ENCODE measurements at places on chromosomes 2 and 18.

DNA sequence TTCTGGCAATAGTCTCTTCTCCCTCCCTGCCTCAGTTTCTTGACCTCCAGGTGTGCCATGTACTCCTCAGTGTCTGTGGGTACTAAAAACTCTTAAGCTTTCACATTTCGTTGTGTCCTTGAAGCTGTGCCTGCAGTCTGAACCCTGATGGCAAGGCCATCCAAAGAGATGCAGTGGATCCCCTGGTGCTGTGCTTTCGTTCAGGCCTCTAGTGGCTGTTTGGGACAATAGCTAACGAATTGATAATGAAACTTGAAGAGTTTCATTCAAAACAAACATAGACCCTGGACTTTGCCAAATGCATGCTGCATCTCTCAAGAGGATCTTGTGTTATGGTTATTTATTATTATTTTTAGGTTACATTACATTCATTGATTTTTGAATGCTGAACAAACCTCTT lies 523.1 kb upstream of the FSIP2 start:
- no peak for DNase-seq

GRCh38 chr2:100957996-100958653 lies 44.0 kb upstream of the RPL31 start:
- DNase-seq: no peak

DNA sequence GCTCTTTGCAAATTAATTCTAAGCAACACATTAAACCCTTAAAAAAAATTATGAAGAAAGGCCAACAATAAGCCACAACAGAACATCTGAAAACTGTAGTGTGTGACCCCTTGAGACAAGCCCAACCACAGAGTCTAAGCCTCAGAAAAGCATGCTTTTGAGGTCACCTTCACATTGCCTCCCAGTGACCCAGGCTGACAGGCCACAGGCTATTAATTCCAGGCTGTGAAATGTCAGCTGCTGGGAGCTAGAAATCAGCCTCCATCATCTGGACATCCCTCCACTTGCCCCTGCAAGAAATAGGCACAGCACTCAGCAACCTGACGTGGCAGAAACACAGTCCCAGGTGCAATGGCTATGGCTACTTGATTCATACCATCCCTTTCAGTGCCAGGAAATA lies 179.4 kb upstream of the ZFP36L2 start:
- no peak for DNase-seq

- DNase-seq: no peak
These were observed 26.9 kb upstream of the CABYR start for GRCh38 chr18:24111936-24112335.

DNA sequence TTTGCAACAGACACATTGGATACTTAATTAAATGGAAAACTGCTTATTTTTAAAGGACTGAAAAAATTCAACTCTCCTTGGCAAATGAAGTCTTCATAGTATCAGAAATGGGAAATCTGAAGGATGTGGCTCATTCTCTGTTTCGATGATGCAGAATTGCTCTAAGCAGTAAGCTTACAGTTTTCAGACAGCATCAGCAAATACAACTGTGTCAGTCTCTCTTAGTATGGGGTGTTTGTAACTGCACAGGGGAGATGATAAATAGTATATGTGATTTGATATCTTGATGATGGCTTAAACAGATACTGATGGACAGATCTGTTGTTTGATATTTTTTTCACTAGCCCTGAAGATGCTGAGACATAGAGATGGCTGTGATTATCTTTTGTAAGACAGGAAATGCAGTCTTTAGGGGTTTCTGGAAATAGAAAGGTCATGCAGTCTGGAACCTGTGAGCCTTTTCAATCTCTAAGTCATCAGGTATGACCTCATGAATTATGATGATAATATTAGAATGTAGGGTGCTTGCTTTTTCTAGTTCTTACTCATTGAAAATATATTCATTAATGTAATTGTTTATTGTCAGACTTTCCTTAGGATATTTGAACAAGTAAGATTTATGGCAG lies 84.2 kb downstream of the SLC4A10 start:
- no peak for DNase-seq

DNA sequence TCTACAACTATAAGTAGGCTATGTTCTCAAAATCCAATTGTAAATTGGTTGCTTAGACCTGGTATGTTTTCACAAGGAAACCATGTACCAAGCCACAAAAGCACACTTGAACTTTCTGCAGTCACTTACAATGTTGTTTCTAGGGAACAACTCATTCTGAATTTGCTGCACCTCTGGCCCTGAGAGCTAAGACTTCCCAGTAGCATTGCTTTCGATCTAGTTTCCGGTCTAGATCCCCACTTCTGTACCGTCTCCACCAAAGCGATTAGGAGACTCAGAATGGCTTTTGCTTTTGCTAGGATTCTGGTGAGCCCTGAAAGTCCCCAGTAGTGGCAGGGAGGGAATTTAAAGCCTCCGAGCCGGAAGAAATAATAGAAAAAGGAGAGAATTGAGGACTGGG lies 313.0 kb downstream of the ARHGAP15 start:
- DNase-seq: no peak

DNA sequence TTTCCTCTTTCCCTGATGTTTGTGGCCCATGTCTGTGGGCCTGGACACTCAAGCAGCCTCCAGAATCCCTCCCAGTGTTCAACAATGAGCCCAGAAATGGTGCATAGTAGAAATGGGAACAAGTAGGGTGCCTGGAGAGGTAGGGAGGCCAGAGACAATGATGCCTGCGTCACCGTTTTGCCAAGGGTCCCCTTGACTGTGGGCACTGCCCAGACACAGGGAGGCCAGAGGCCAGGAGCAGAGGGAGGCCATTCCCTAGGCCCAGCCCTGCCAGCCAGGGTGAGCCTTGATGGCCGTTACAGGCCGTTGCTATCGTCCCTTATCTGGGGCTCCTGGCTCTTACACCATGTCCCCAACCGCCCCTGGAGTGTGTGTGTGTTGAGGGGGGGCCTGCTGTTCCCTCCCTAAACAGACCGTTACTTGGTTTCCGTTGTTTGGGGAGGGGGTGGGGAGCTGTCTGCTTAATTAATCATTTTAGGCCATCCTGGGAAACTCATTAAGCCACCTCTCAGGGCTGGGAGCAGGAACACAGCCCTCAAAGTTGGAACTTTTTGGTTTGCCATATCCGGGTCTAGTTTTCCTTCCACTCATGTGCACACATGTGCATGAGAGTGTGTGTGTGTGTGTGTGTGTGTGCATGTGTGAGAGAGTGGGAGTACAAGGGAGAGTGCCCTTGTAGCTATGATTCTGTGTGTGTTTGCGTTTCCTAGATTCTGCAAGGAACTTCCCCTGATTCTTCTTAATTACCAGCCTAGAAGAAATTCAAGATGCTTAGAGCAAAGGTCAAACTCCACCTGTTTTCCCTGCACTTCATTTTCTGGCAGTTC lies 135.2 kb upstream of the HAAO start:
- no peak for DNase-seq

- no peak for DNase-seq
These were observed 9.8 kb downstream of the BIRC6 start for GRCh38 chr2:32366595-32366994.

DNA sequence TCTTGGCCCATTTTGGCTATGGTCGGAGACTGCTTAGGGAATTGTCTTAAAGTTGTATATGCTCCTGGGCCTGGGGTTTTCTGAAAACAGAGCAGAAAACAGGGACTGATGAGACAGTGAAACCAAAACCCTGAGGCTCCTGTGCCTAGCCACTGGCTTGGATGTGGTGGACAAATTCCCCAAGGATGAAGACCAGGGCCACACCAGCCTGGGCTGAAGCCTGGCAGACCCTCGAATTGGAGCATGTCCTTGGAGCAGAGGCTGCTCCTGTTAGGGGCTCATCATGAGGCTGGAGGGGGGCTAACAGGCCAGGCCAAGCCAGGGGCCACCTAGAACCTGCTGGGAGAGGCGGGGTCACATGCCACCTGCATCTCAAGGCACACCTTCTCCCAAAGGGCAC lies 68.1 kb downstream of the STPG4 start:
- DNase-seq: no peak

DNA sequence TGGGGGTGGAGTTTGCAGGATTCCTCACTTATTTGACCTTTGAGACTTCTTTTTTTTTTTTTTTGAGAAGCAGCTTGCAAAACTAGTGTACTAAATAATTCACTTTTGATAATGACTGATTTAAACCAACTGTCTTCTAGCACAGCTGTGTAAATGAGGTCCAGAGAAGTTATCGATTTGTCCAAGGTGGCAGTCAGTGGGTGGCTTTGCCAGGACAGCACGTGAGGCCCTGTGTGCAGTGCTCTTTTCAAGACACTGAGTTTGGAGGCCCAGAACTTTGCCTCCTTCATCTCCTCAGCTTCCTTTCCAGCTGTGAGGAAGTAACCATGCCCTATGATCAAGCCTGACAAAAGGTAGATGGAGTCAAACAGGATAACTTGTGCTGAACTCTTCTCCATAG lies 92.9 kb upstream of the LCLAT1 start:
- DNase-seq: no peak

DNA sequence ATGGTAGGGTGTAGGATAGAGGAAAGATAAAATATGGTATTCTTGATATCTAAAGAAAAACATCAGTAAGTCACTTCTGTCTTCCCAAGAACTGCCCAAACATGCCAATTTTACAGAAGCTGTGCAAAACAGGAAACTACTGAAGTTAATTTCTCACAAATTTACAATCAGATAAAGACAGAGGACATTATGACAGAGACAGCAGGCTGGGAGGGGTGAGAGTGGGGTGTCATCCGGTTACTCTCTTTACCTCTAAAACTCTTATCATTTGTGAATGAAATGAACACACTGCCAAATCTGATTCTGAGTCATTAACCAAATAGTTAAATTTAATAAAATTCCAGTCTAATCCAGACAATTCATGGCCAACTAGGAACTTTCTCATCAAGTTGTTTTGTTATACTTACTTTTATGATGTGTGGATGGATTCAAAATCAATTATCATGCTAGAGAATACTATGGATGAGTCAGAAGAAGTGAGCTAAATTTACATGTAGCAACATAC lies 323.2 kb upstream of the MEX3C start:
- DNase-seq: no peak
